Type B pancreatic cell (in vitro differentiated cells): ENCODE measurements at places on chromosomes 4 and X.

GRCh38 chrX:150159537-150159936 is 203.6 kb upstream of the MAMLD1 start:
- H3K36me3 ChIP-seq, result no peaks in the 10 kb centered on the region
- H3K27ac ChIP-seq, result no peak overlapping the region
- no peak for DNase-seq
- no peaks in the 10 kb centered on the region for H3K4me1 ChIP-seq
- no peaks in the 10 kb centered on the region for H3K27me3 ChIP-seq

GRCh38 chr4:152997771-152998487 is 61.8 kb downstream of the FHDC1 start:
- H3K4me3 ChIP-seq, result peak overlapping the region; percentile 67
- H3K4me1 ChIP-seq, result peaks cover 43% of the 10 kb centered on the region
- H3K27ac ChIP-seq, result peak overlapping the region; percentile 82

- H3K27ac ChIP-seq, result no peak overlapping the region
- no peak for DNase-seq
- H3K4me3 ChIP-seq, result no peak overlapping the region
- H3K36me3 ChIP-seq, result peaks cover 29% of the 10 kb centered on the region
- H3K27me3 ChIP-seq, result no peaks in the 10 kb centered on the region
Measured at GRCh38 chr4:73152893-73153292, 83.4 kb upstream of the COX18 start.

DNA sequence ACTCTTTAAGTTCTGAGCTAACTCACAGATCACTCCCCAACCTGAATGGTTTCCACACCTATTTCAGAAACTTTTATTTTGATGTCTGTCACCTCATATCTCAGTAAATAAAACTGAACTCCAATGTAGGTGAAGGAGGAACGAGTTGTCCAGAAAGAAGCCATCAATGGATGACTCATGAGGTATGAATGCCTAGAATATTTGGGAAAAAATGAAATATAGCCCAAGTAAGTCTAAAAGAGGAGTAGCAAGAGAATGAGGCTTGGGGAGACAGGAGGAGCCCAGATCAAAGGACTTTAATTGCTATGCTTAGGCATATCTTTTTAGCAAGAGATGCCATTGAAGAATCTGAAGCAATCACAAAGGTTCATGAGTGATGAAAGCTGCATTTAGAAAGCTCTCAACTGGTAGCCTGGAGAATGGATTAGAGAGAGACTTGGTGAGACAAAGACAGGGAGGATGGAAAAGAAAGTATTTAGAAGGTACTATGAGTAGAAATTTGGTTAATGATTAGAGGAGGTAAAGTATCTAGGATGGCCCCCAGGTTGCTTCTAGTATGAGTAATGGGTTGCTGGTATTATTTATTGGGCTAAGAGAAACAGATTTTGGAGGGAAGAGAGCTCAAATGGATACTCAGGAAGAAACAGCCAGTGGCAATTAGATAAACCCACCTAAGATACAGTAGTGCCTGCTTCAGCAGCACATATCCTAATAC is 39.4 kb downstream of the NOCT start:
- H3K27me3 ChIP-seq, result no peaks in the 10 kb centered on the region
- no peak for DNase-seq
- H3K4me1 ChIP-seq, result peaks cover 4% of the 10 kb centered on the region
- peaks cover 32% of the 10 kb centered on the region for H3K36me3 ChIP-seq
- peak overlapping the region; percentile 40 for H3K27ac ChIP-seq
